ENCODE measurements at places on chromosomes 11 and 22. TPM values are rescaled to one million over a fixed set of nuclear protein-coding genes. Genes with fewer than 3 reads are reported as not detected.

DNA sequence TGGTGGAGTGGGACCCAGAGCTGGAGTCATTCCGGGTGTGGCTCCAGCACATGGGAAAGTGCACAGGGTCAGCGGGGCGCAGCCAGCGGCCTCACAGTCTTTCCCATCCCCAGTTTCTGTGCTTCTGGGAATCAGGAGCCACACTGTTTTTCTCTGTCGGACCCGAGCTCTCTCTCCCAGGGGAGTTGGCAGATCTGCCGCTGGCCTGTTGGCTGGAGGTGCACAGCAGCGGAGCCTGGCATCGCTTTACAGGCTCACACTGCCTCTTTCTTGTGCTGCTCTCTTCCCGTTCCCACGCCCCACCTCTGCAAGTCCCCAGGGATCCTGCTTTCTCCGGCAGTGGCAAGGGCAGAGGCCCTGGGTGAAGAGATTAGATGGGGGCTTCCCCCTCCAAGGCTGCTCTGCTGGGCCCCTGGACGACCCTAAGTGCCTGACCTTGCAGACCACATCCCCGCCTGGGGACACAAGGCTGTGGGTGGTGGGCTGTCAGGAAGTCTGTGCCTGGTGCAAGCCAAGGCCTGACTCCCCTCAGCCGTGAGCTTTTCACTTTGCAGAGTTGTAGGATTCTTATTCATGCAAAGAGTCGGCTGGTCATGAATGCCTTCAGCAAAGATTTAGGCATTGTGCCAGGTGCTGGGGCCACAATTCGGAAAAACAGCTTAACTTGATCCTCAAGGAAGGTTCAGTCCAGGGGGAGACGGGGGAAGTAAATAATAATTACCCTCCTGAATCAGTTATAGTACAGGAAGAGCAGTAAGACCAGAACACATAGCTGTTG lies 116.3 kb downstream of the TIMP3 start:
- no peaks in the 10 kb centered on the region for H3K36me3 ChIP-seq
- DNase-seq = peak; percentile 79
- H3K4me3 ChIP-seq = no peak overlapping the region
- H3K27ac ChIP-seq = no peak overlapping the region
- peaks cover 52% of the 10 kb centered on the region for H3K4me1 ChIP-seq

- H3K27ac ChIP-seq = no peak overlapping the region
- H3K4me1 ChIP-seq = no peaks in the 10 kb centered on the region
- no peaks in the 10 kb centered on the region for H3K27me3 ChIP-seq
- no peaks in the 10 kb centered on the region for H3K36me3 ChIP-seq
- H3K4me3 ChIP-seq = no peak overlapping the region
Observed at GRCh38 chr11:104352036-104352435, 188.1 kb upstream of the PDGFD start.

- H3K36me3 ChIP-seq = no peaks in the 10 kb centered on the region
- H3K4me1 ChIP-seq = no peaks in the 10 kb centered on the region
- DNase-seq = no peak
- H3K27ac ChIP-seq = no peak overlapping the region
- H3K4me3 ChIP-seq = no peak overlapping the region
- H3K27me3 ChIP-seq = no peaks in the 10 kb centered on the region
Observed at GRCh38 chr11:35980686-35981390, 37.0 kb downstream of the LDLRAD3 start.

DNA sequence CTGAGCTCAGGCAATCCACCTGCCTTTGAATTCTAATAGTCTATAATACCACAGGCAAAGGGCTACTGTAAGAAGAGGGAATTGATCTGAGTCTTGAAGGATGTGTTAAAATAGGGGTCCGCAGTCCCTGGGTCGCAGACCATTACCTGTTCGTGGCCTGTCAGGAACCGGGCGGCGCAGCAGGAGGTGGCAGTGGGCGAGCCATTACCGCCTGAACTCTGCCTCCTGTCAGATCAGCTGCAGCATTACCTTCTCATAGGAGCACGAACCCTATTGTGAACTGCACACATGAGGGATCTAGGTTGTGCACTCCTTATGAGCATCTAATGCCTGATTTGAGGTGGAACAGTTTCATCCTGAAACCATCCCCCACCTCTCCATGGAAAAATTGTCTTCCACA lies 11.5 kb upstream of the TMEM123 start:
- H3K4me1 ChIP-seq = peaks cover 2% of the 10 kb centered on the region
- no peak overlapping the region for H3K4me3 ChIP-seq
- DNase-seq = no peak
- no peaks in the 10 kb centered on the region for H3K36me3 ChIP-seq

GRCh38 chr11:129611661-129612446 lies 203.8 kb upstream of the TMEM45B start:
- no peak overlapping the region for H3K27ac ChIP-seq
- no peaks in the 10 kb centered on the region for H3K27me3 ChIP-seq
- H3K4me3 ChIP-seq = no peak overlapping the region
- H3K36me3 ChIP-seq = no peaks in the 10 kb centered on the region
- H3K4me1 ChIP-seq = no peaks in the 10 kb centered on the region

- no peaks in the 10 kb centered on the region for H3K4me1 ChIP-seq
- H3K27ac ChIP-seq = no peak overlapping the region
- no peak overlapping the region for H3K4me3 ChIP-seq
- H3K27me3 ChIP-seq = peaks cover 3% of the 10 kb centered on the region
- DNase-seq = no peak
Observed at GRCh38 chr22:36562261-36562835, 33.4 kb upstream of the EIF3D start.

GRCh38 chr22:47344414-47344813 lies 582.0 kb downstream of the TBC1D22A start:
- H3K36me3 ChIP-seq = no peaks in the 10 kb centered on the region
- H3K4me3 ChIP-seq = no peak overlapping the region
- no peak for DNase-seq
- H3K4me1 ChIP-seq = no peaks in the 10 kb centered on the region
- H3K27ac ChIP-seq = no peak overlapping the region
- peaks cover 1% of the 10 kb centered on the region for H3K27me3 ChIP-seq

DNA sequence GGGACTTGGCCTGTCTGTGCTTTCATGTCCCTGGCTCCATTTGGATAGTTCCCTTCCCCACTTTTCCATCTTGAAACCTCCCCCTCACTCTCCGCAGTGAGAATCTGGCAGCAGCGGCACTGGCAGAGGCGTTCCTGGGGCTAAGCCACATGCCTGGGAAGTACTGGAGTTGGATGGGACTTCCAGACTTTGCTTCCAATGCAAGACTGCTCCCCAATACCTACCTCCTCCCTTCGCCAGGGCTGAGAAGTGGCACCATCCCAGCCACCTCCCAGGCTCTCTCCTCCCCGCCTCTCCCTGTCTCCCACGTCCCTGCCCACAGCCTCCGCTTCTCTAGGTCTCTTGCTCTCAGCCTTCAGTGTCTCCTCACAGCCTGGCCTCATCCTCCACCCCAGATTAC lies 16.6 kb downstream of the TST start:
- H3K4me1 ChIP-seq = peaks cover 4% of the 10 kb centered on the region
- H3K27ac ChIP-seq = no peak overlapping the region
- no peak for DNase-seq
- H3K4me3 ChIP-seq = no peak overlapping the region
- no peaks in the 10 kb centered on the region for H3K36me3 ChIP-seq

GRCh38 chr11:72597721-72598120 lies 76.5 kb downstream of the PDE2A start:
- peaks cover 40% of the 10 kb centered on the region for H3K27me3 ChIP-seq
- H3K36me3 ChIP-seq = no peaks in the 10 kb centered on the region
- H3K4me1 ChIP-seq = no peaks in the 10 kb centered on the region
- no peak overlapping the region for H3K27ac ChIP-seq
- no peak for DNase-seq

DNA sequence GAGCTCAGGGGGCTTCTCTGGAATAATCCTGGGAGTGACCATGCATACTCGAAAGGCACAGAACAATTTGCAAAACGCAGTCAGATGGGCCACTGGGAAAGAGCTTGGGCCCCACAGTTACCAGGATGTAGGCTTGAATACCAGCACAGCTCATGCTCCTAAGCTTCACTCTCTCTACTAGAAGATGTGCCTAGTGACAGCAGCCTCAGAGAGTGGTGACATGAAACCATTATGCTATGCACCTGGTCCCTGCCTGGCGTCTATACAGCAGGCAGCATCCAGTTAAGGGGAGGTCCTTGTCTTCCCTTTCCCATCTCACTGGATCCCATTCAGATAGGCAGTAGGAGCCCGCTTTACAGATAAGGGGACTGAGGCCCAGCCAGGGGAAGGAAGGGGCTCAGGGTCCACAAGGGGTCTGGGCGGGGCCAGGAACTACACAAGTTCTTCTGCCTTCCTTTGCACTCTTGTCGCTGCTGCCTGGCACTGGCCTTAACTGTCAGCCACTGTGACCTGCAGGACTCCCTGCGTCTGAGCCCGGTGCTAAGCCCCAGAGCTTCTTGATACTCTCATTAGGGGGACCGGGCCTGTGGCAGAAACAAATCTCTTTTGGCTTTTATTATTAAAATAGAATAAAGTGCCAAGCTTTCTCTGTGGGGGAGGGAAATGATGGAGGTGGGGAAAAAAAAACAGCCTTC lies 21.2 kb upstream of the RASD2 start:
- H3K36me3 ChIP-seq = no peaks in the 10 kb centered on the region
- H3K4me1 ChIP-seq = no peaks in the 10 kb centered on the region
- no peak for DNase-seq

GRCh38 chr11:111001986-111002611 lies 243.4 kb upstream of the POU2AF2 start:
- peaks cover 39% of the 10 kb centered on the region for H3K4me1 ChIP-seq
- no peak for DNase-seq
- no peak overlapping the region for H3K27ac ChIP-seq
- no peaks in the 10 kb centered on the region for H3K36me3 ChIP-seq
- no peaks in the 10 kb centered on the region for H3K27me3 ChIP-seq

- no peak overlapping the region for H3K4me3 ChIP-seq
- H3K27ac ChIP-seq = no peak overlapping the region
- H3K4me1 ChIP-seq = no peaks in the 10 kb centered on the region
- H3K36me3 ChIP-seq = no peaks in the 10 kb centered on the region
- no peak for DNase-seq
Observed at GRCh38 chr11:111388420-111388819, 9.3 kb upstream of the POU2AF1 start.

GRCh38 chr11:127230392-127230791 lies 229.8 kb upstream of the KIRREL3 start:
- no peaks in the 10 kb centered on the region for H3K36me3 ChIP-seq
- H3K27ac ChIP-seq = no peak overlapping the region
- H3K27me3 ChIP-seq = no peaks in the 10 kb centered on the region
- no peaks in the 10 kb centered on the region for H3K4me1 ChIP-seq

DNA sequence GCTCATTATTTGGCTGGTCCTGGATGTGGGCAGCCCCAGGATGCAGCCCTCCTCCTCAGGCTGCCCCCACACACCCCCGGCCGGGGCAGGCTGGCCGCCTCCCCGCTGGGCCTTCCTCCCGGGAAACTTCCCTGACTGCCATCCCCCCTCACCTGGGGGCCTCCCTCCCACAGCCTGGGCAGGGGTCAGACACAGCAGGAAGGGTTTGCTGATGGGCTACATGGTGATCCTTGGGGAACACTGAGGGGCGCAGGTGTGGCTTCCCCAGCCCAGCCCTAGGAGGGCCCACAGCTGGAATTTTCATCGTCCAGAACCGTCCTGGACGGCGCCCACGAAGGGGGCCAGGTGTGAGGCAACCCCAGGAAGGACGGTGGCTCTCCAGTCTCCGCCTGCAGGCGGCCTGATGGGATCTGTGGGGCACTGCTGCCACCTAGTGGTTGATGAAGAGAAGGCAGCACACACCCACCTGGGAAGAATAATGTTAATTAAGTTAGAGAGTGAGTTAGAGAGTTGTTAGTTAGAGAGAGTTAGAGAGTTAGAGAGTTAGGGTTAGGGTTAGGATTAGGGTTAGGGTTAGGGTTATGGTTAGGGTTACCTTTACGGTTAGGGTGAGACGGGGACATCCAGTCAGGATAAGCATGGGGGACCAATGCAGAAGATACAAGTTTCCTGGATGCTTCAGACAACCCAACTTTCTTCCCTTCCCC lies 75.9 kb upstream of the PRR5 start:
- peak; percentile 71 for DNase-seq
- no peaks in the 10 kb centered on the region for H3K4me1 ChIP-seq
- no peaks in the 10 kb centered on the region for H3K36me3 ChIP-seq
- no peak overlapping the region for H3K27ac ChIP-seq
- no peaks in the 10 kb centered on the region for H3K27me3 ChIP-seq

GRCh38 chr11:64619811-64620380 lies 28.9 kb downstream of the SLC22A12 start:
- H3K36me3 ChIP-seq = peaks cover 17% of the 10 kb centered on the region
- peak overlapping the region; percentile 28 for H3K27ac ChIP-seq
- peak; percentile 90 for DNase-seq

GRCh38 chr11:134596404-134596803 lies 184.4 kb upstream of the B3GAT1 start:
- no peaks in the 10 kb centered on the region for H3K4me1 ChIP-seq
- no peak overlapping the region for H3K27ac ChIP-seq
- H3K27me3 ChIP-seq = no peaks in the 10 kb centered on the region
- no peaks in the 10 kb centered on the region for H3K36me3 ChIP-seq
- no peak overlapping the region for H3K4me3 ChIP-seq
- DNase-seq = no peak

PLA2G3 gene
- 0.85 TPM for total RNA-seq

ATXN10 gene
- total RNA-seq = 120 TPM

SLC35C1 gene
- 5.4 TPM for total RNA-seq

OVOL1 gene
- 0.17 TPM for total RNA-seq

FAU gene
- total RNA-seq = 904 TPM

ENTHD1 gene
- 0.15 TPM for total RNA-seq

KCNJ5 gene
- 3.3 TPM for total RNA-seq

IGLL1 gene
- not detected for total RNA-seq

MFNG gene
- total RNA-seq = 16.9 TPM

All from lung (tissue), 17 donors.